ENCODE measurements at places on chromosomes 3 and 15. TPM values are rescaled to one million over a fixed set of nuclear protein-coding genes. Genes with fewer than 3 reads are reported as not detected.

DNA sequence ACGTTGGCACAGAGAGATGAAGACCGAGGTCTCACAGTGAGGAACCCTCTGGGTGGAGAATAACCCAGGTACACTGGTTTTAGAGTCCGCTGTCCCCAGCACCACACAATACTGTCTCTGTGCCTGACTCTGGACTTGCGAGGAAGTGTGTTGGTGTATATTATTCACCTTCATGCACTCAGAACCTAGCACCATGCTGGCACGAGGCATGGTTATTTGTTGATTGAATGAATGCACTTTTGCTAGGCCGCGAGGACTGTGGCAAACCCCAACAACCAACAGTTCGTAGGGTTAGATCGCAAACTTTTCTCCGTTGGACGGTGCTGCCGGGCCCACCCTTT, 484 bp upstream of the C3orf52 start:
- no peak for DNase-seq

GRCh38 chr15:91884606-91885005, 31.1 kb downstream of the SLCO3A1 start:
- DNase-seq = no peak

DNA sequence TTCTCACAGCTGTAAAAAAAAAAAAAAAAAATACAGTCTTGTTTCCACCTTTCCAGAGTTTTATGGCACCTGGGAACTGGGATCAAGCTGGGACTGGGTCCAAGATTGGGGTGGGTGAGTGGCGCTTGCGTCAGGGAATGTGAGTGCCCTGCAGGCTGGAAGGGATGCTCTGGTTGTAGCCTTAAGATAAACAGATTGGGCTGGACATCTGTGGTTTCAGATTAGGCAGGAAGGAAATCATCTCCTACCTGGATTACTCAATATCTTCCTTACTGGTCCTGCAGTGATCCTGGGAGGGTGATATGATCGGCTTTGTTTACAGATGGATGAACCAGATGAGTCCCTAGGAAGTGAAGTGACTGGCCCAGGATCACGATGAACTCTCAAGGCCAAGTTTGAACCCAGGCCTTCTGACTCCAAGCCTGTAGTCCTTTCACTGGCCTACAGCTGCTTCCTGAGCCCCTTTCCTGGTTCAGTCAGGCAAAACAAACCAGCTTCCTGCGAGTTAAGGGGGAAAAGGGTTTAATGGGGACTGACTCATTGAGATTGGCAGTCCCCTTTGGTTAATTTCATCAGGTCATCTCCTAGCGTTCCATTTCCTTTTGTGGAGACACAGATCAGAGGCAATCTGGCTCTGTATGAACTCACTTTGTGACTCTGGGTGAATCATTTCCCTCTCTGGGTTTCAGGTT, 179.8 kb downstream of the THSD4 start:
- DNase-seq = no peak

DNA sequence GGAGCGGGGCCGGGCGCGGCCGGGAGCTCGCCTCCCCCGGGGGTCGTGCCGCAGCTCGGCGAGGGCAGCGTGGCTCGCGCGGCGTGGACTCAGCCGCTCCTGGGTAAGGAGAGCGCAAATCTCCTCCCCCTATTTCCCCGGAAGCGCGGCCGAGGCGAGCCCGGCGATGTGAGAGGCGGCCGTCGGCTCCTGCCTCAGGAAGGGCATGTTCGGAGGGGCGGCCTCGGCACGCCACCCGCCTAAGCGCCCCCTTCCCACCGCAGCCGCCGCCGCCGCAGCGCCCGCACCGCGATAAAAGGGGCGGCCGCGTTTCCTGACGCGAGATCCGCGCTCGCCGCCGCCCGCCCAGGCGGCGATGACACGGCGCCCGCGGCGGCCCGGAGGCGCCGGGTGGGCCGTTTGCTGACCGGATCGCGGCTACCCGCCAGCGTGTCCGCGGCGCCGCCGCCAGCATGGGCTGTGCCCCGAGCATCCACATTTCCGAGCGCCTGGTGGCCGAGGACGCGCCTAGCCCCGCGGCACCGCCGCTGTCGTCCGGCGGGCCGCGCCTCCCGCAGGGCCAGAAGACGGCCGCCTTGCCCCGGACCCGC, at the start of gene PDE8A:
Gene PDE8A (plus strand): TSS at position 146 of the 590 bp plus-strand sequence. CDS start 307 bp downstream, at position 453.
- no peak for DNase-seq

DNA sequence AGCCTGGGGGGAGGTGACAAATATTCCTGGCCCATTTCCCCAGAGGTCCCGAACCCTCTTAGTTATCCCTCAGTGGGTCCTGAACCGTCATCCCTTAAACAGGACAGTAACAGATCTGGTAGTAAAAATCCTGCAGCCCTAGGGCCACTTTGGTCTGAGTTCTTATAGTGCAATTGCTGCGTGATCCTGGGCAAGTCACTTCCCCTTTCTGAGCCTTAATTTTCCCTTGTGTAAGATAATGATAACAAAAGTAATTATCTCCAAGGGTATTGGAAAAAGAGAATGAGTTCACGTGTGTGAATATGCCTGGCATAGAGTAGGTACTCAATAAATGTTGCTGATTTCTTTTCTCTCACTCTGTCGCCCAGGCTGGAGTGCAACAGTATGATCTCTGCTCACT, 2.9 kb upstream of the JAGN1 start:
- no peak for DNase-seq

DNA sequence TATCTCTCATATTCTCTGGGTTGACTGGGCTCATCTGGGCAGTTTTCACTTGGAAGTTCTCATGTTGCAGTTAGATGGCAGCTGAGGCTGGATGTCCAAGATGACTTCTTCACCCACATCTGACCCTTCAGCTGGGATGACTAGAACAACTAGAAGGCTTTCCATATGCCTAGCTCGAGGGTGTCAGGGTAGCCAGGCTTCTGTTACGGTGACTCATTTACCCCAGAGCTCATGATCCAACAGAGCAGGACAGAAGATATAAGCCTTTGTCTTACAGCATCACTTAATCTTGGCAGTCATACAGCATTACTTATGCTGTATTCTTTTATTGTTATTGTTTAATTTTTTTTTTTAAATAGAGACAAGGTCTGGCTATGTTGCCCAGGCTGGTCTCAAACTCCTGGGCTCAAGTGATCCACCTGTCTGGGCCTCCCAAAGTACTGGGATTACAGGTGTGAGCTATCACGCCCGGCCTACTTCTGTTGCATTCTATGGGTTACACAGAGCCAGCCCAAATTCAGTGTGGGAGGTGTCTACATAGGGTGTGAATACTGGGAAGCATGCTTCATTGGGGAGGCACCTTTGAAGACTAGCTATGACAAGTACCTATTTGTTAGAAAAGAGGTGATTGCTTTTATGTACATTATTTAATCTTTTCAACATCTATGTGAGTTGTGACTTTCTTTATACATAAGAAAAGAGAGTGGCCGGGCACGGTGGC, 10.7 kb downstream of the HMCES start:
- no peak for DNase-seq

DNA sequence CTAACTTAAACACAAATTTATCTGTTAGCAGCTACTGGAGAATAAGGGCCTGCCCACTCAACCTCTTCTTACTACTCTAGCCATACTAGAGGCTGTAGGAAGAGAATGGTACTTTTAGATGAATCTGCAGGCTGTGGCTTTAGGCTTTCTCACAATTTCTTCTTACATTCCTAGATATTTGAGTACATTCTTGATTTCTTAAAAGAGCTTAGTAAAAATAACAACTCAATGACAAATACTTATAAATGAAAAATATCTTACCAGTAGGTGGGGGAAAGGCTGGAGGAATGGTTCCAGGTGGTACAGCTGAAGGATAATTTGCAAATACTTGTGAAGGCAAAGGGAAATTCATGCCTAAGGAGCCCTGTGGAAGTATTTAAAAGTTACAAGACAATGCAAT, 92.9 kb upstream of the GK5 start:
- DNase-seq = no peak

Gene TRPC1
- total RNA-seq = 91.6 TPM

DNA sequence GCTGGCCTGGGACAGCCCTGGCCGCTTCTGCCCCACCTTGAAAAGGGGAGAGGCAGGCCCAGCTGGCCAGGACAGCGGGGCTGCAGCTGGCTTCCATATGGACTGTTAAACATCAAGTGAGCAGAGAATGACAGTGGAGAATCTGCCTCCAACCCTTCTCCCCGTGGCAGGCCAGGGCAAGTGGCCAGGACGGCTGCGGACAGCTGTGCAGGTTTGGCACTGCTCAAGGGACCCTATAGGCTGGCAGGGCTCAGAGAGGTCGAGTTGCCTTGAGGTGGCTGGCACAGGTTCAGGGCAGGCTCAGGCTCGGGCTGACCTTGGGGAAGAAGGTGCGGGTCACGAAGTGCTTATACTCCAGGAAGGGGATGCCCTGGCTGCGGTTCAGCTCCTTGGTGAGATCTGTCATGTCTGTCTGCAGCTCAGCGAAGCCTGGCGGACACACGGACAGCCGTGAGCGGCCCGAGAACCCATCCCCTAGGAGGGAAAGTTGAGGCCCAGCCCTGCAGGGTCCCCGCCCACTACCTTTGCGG, 24.3 kb downstream of the H1-8 start:
- no peak for DNase-seq

Gene LRRN1
- 77.3 TPM for total RNA-seq

Measured in cerebellum (tissue), 4 donors.